Muscle of leg (tissue), 16 donors: ENCODE measurements at places on chromosomes 2 and 18. TPM values are rescaled to one million over a fixed set of nuclear protein-coding genes. Genes with fewer than 3 reads are reported as not detected.

Gene FLACC1
- 2.3 TPM for total RNA-seq

Gene LRATD1
- total RNA-seq, result 4.8 TPM

Gene HJURP
- 6.2 TPM for total RNA-seq

Gene GAREM1
- 7.4 TPM for total RNA-seq
